Spinal cord (tissue), 10 donors: ENCODE measurements at places on chromosomes 6 and 20.
A peak's percentile ranks its signal among the peaks of the same experiment; 100 is the strongest.

GRCh38 chr20:51511861-51512619 is 30.5 kb downstream of the NFATC2 start:
- no peak for DNase-seq

DNA sequence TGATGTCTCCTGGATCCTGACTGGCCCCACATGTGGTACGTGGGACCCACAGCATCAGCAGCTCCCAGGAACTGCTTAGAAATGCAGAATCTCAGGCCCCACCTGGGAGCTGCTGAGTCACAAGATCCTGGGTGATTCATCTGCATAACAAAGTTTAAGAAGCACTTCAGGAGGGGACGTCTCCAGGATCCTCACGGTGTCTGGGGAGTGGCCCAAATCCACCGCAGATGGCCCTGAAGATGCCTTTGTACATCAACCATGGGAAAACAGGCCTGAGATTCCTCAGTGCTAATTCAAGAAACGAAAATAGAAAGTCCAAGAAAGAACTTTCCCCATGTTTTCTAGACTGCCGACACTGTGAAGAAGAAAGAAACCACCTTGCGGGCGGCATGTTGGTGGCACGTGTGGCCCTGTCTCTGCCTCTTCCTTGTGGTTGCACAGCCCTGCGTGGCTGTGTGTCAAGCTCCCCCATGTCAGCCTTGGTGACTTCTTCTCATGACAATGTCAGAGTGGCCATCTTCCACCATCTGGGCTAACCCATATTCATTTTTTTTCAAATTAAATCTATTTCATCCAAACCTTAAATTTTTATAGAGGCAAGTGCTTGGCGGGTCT is 26.1 kb downstream of the RRBP1 start:
- DNase-seq, result no peak

DNA sequence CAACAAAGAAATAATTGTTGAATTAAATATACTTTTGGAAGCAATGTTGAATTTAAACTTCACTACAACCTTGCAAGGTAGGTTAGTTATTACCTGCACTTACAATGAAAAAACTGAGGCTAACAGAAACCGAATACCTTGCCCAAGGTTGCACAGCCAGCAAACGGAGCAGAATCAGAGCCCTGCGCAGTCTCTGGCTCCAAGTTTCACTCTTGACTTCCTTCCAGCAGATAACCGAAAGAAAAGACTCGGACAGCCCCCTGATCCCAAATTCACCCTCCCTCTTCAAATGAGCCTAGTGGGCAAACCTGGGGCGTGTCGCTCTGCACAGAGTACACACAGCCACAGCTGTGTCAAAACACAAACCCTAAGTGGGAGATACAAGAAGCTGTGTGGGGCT is 72.1 kb upstream of the FOXQ1 start:
- DNase-seq, result no peak

GRCh38 chr6:169428532-169428931 is 174.9 kb upstream of the THBS2 start:
- DNase-seq, result no peak

GRCh38 chr20:3857405-3857804 is 10.8 kb downstream of the MAVS start:
- DNase-seq, result no peak

DNA sequence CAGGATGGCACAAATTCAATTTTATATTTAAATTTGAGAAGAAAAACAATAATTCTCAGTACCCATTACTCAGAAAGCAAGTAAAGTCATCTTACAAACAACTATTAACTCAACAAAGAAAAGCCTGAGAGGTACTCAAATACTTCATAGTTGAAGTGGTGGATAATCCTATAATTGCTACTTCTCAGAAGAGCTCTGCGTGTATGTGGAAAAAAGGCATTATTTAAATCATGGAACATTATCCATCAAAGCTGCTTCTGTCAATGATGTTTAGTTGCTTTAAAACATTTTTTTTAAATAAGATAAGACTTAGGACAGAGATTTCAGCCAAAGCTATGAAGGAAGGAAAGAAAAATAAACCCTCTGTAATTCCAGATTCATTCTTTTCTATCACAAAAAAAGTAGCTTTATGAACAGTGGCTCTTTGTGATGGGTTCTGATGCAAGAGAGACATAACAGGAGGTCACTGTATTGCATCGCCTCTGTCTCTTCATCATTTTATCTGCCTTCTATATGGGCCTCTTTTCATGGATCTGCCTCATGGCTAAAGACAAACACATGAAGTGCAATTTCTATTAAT is 367.9 kb upstream of the SLC35B3 start:
- DNase-seq, result no peak

DNA sequence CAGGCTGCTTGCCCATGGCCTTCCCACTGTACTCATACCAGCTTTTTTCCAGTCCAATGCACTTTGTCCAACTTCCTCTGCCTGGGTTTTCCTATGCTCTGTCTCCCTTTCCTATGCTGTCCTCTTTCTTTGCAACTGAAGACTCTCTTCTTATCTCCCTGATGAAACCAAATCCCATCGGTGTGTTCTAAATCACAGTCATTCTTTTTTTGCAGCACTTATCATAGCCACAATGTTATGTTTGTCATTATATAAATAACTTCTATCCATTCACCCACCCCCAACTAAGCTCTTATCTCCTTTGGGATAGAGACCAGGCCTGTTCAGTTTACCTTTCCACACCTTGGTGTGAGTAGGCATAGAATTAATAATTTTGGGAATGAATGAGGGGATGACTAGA is 121.0 kb downstream of the GPX5 start:
- no peak for DNase-seq

DNA sequence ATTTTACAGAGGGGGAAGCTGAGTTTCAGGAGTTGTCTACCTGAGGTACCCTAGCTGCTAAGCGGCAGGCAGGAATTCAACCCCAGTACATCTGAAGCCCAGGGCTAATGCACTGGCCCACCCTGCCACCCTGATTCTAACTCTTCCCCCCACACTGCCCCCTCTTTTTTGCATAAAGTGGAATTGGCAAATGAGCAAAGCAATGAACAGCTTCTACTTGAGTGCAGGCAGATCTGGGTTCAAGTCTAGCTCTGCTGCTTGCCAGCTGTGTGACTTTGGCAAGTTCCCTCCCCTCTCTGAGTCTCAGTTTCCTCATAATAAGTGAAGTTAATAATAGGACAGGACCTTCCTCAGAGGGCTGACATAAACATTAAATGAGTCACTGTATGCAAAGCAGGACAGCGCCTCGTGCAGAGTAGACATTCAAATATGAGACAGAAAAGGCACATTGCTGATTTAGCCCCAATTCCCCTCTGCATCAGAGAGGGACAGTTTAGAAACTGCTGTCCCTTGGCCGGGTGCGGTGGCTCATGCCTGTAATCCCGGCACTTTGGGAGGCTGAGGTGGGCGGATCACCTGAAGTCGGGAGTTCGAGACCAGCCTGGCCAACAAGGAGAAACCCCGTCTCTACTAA is 4.7 kb downstream of the ADA start:
- no peak for DNase-seq

- DNase-seq, result no peak
Observed at GRCh38 chr6:133501675-133502270, 260.6 kb downstream of the EYA4 start.

DNA sequence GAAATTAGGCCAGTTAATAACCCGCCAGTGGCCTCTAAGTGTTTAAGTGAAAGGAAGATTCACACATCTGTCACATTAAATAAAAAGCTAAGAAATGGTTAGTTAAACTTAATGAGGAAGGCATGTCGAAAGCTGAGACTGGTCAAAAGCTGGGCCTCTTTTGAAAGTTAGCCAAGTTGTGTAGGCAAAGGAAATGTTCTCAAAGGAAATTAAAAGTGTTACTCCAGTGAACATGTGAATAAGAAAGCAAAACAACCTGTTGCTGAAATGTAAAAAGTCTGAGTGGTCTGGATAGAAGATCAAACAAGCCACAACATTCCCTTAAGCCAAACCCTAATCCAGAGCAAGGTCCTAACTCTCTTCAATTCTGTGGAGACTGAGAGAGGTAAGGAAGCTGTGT is 10.9 kb upstream of the MTRF1L start:
- no peak for DNase-seq

- no peak for DNase-seq
Observed at GRCh38 chr6:46948699-46949098, 27.0 kb upstream of the ADGRF5 start.

- peak; percentile 62 for DNase-seq
Observed at GRCh38 chr6:7727086-7727945, 1.4 kb downstream of the BMP6 start.

DNA sequence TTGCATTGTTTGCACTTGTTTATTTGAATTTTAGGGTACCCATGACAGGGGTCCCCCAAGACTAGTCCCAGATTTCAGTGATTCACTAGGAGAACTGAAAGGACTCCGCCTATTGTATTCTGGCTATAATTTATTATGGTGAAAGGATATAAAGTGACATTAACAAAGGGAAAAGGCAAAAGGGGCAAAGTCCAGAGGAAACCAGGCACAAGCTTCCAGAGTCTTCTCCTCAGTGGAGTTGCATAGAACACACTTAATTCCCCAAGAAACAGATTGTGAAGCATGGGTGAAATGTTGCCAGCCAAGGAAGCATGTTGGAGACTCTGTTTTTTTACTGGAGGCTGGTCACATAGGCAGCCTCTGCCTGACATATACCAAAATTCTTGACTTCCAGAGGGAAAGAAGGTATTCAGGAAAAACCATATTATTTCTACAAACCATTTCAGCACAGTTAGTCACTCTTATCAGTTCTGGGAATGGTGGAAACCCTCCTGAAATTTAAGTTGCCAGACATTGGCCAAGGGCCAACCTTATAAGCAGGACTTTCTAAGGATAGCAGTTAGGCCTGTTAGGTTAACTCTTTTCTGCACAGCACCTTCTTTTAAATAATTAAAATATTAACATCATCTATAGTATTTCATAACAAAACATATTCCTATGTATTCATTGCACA is 71.8 kb downstream of the FIG4 start:
- DNase-seq, result no peak

DNA sequence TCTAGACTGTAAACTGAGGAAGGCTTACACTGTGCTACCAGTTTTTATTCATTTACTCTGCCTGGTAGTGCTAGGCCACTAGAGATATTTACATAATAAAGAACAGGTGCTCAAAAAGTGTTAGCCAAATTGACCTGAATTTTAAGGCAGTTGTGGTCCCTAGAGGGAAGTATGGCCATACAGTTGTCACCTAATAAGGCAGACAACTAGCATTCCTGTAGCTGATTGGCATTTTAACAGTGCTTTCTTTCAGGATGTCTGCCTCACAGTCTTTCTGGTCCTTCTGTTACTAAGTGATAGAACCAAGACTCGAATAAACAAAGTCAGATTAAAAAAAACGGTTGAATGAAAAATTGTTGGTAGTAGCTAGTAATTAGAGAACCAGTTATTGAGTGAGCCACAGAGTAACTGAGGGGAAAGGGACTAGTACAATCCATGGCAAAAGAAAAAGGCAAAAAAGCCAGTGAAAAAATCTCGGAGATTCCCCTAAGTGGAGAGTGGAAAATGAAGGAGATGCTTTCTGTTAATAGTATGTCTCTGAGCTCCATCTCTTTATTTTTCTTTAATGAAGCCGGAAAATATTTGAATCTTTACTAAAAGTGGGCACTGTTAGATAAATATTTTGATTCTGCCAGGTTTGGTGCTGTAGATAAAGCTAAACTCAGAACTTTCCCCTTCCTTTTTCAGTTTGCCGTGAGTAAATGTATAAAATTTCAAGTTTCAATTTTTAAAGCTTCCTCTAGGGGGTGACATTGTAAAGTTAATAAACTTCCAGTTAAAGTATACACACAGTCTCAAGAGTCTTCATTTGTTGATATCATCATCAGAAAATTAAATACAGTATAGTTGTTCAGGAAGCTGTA is 9.1 kb downstream of the VTA1 start:
- DNase-seq, result no peak

DNA sequence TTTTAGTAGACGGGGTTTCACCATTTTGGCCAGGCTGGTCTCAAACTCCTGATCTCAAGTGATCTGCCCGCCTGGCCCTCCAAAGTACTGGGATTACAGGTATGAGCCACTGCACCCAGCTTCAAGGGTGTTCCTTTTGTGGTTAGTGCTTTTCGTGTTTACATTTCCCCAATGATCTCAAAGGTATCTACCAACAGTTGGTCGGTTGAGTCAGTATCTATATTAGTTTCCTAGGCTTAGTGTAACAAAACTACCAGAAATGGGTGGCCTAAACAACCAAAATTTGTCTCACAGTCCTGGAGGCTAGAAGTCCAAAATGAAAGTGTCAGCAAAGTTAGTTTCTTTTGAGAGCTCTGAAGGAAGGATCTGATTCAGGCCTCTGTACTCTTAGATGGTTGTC is 30.1 kb downstream of the CASP8AP2 start:
- no peak for DNase-seq

GRCh38 chr20:8721098-8721497 is 347.8 kb upstream of the PLCB4 start:
- peak; percentile 66 for DNase-seq

DNA sequence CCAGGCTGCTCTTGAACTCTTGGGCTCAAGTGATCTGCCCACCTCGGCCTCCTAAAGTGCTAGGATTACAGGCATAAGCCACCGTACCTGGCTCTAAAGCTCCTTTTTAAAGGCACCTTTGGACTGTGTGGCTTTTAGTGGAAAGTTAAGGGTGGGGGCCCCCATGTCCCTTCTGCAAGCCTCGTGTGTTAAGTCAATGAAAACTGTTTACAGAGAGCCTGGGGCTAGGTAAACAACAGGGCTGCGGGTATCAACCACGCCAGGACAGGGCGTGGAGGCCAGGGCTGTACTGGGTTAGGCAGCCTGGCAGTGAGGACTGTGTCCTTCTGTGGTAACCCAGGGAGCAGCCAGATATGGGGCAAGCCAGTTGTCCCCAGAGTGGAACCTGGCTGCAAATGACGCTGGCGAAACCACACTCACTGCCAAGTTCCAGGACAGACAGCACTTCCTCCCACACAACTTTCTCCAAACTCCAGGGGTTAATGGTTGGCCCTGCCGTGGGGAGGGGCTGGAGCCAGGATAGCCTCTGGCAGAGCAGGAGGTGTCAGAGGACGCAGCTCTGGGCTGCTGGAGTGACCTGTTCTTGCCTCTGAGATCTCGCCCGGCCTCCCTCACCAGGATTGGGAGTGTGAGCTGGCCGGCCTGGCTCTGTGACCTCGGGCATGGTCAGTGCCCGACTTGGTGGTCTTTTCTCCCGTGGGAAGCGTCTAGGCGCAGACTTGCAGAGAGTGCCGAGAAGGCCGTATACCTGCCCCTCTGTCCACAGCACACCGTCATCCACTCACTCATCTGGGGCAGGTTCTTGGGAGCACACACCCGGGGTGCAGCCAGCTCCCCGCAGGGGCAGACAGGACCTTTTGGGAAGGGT is 3.2 kb downstream of the SLC17A9 start:
- no peak for DNase-seq

- no peak for DNase-seq
Observed at GRCh38 chr20:51085769-51086168, 62.9 kb upstream of the KCNG1 start.

- DNase-seq, result no peak
Observed at GRCh38 chr6:169406034-169406433, 152.4 kb upstream of the THBS2 start.
